Left lung (tissue), 14 donors: ENCODE measurements at places on chromosomes 13 and 19. TPM values are rescaled to one million over a fixed set of nuclear protein-coding genes. Genes with fewer than 3 reads are reported as not detected.

The SLC46A3 gene
- total RNA-seq, result 11.7 TPM

The RNF113B gene
- total RNA-seq, result not detected

The SPACA6 gene
- total RNA-seq, result 27.3 TPM

The KLK2 gene
- not detected for total RNA-seq

The PNMA8B gene
- 2.1 TPM for total RNA-seq

The BST2 gene
- total RNA-seq, result 90.2 TPM

The EPS8L1 gene
- total RNA-seq, result 37.5 TPM

The LRG1 gene
- 17.9 TPM for total RNA-seq

The CRX gene
- total RNA-seq, result not detected

The IQCN gene
- total RNA-seq, result 3.0 TPM

The DACT3 gene
- total RNA-seq, result 15.0 TPM

The ACP7 gene
- not detected for total RNA-seq

The TEKTIP1 gene
- 2.8 TPM for total RNA-seq

The B3GNT8 gene
- total RNA-seq, result 41.5 TPM

The ZNF555 gene
- total RNA-seq, result 6.6 TPM

The CLDND2 gene
- total RNA-seq, result 1.4 TPM

The DHDH gene
- 3.3 TPM for total RNA-seq

The MISP3 gene
- total RNA-seq, result 10.8 TPM

The OLFM4 gene
- total RNA-seq, result 1.6 TPM

The FGF22 gene
- total RNA-seq, result 0.21 TPM

The GPR12 gene
- total RNA-seq, result not detected

The SPINT2 gene
- total RNA-seq, result 206 TPM

The LRRC63 gene
- total RNA-seq, result 0.65 TPM

The YJU2 gene
- total RNA-seq, result 16.9 TPM

The C5AR1 gene
- 110 TPM for total RNA-seq

The APLP1 gene
- total RNA-seq, result 3.0 TPM

The ZNF559 gene
- 15.1 TPM for total RNA-seq
